ENCODE measurements at places on chromosomes 4 and X.

- DNase-seq, result no peak
Measured at GRCh38 chr4:109079201-109079600, 223.3 kb downstream of the COL25A1 start.

DNA sequence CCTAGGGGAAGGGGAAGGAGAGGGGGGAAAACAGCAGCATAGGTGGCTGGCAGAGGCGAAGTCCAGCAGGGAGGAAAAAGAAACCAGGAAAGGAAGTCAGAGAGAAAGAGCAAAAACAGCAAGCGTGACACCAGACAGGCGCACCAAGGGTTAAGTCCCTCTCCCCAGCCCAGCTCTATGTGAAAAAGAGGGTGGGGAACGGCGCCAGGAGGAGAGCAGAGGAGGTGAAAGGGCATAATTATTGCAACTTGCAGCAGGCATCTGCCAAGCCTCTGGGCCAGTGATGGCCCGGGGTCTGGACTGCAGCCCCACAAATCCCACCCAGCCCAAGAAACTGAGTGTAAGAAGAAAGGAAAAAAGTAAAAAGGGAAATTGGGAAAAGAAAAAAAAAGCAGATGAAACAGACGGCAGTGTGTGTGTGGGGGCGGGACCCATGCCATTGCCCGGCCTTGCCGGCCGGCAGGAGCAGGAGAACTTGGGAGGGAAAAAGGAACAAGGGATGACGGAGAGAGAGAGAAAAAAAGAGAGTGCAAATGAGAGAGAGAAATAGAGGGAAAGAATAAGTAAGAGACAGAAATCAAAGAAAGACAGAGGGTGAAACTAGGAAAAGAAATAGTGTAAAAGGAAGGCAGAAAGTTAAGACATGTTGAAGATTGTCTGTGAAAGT is 14.1 kb upstream of the RHOXF2 start:
- no peak for DNase-seq

- no peak for DNase-seq
Measured at GRCh38 chrX:140701480-140701879, 8.1 kb upstream of the LINC00632 start.

DNA sequence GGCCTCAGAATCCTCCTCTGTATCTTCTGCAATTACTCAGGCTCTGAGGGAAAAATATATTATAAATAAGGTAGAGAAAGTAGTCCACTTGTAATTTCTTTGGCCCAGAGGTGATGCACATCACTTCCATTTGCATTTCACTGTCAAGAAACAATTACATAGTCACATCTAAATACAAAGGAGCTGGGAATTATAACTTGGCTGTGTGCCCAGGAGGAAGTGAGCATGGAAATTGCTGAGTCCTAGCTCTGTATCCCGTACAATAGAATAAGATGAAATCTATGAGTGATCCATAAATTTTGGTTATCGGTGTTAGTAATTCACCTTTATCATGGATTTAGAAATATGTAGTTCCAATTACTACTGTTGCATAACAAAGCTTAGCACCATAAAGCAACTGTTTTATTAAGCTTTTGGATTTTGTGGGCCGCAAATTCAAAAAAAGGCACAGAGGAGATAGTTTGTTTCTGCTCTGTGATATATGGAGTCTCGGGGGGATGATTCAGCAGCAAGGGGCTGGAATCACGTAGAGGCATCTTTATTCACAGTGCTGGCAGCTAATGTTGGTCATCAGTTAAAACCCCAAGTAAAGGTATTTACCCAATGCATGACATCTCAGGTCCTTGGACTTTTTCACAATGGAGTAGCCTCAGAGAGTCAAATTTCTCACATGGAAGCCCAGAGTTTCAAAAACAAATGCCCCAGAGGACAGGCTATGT is 241.4 kb upstream of the GALNT7 start:
- no peak for DNase-seq

DNA sequence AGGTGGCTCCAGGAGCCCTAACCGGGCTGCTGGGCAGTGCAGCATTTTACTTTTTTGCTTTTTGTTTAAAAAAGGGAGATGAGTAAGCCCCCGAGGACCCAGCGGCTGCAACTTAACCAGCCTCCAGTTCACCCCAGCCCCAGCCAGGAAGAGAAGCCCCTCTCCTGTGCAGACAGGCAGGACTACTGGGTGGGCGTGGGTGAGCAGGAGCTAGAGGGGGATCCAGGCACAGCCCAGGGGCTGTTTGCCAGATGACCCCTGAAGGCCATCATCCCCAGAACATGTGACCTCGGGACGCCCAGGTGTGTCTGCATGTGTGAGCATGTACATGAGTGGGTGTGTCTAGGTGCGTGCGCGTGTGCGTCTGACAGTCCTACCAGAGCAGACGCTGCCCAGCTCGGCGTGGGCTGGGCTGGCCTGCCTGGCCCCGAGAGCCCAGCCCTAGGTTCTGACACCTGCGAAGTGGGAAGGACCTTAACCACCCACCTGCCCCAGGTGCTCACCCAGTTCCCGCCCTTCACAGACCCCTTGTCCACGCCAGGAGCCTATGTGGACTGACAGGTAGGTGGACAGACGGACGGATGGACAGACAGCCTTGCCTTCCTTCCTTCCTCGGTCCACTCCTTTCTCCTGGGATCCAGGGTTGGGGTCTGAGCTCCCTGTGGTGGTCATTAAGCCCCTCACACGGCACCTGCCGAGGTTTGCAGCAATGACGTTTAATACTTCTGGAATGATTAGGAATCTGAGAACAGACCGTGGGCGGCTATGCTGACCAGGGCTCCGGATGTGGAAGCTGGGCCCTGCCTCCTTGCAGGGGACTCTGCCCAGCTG is 7.8 kb upstream of the HAUS3 start:
- DNase-seq, result peak; percentile 22

DNA sequence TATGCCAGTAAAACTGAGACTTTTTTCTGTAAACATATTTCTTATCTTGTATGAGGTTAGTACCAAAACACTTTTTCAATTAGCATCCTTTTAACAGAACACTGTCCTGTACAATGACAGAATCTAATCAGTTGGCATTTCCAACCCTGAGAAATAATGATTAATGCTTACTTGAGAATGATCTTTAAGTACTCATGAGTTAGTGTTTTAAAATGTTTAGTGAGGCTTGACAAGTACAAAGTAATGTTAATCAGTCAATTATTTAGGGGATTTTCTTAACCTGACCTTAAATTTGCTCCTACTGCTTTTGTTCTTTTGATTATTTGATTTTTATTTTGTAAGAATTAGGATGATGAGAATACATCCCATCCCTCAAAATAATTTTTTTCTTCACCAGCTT is 496.5 kb downstream of the RPA4 start:
- DNase-seq, result no peak

DNA sequence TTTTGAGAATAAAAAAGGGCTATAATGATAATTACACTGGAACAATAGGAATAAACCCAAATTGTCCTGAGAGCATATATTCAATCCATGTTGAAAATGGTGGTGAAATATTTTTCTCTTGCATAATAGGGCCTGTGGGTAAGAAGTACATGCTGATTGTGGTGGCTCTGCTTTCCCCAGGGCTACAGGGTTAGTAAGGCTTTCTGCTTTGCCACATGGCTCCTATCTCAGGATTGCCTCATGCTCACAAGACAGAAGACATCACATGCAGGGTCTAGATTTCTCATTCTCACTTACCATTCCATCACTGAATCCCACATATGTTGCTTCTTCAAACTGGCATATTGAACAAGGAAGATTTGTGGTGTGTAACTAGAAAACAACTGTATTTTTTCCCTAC is 12.4 kb upstream of the VEGFC start:
- DNase-seq, result no peak

DNA sequence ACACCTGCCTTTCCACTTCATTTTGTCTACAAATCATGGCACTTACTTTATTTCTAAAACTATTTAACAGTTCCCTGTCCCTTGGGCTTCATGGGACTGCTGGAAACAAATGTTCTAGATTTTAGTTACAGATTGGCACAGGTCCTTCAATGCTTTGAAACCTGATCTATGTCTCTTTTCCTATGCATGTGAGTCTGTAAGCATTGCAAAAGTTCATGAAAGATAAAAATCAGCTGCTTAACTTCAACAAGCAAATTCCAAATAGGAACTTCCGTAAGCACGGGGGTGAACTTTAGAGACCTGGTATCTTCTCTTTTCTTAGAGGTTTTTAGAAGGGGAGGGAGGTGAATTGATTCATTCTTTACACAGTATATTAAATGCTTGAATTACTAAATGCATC is 9.5 kb downstream of the LGI2 start:
- DNase-seq, result no peak

DNA sequence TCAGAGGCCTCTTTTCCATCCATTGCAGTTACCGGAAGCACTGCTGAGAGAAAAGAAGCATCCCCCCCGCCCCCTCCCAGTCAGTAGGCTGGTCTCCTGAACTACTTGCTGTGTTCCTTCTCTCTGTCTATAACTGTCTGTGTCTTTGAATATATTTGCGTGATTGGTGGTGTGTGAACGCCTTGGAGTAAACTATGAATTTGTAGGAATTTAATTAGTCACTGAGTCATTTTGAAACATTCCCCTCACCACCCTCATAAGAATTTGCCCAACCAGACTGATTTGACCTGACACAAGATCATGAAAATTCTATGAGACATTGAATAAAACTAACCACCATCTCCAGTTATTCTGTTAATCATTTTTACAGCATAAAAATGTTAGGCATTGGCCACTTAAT is 6.7 kb upstream of the NXF3 start:
- DNase-seq, result no peak

All from heart left ventricle (tissue), 16 donors.